ENCODE measurements at places on chromosomes 6 and 20.

DNA sequence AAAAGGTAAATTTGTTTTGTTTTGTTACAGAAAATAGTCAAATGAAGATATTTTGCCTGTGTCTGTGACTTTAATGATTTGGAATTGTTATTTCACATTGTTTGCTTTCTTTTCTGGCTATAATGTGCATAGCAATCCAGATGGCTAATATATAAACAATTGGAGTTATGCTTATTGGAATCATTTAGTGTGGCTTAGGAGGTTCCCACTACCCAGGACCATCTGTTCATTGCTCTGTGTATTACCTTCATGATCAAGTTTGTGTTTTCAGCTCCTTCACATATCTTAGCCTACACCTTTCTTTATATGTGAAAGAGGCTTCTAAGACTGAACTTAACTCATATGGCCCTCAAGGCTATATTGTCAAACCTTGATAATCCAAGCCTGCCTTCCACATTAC lies 232.9 kb downstream of the BCKDHB start:
- DNase-seq: no peak

DNA sequence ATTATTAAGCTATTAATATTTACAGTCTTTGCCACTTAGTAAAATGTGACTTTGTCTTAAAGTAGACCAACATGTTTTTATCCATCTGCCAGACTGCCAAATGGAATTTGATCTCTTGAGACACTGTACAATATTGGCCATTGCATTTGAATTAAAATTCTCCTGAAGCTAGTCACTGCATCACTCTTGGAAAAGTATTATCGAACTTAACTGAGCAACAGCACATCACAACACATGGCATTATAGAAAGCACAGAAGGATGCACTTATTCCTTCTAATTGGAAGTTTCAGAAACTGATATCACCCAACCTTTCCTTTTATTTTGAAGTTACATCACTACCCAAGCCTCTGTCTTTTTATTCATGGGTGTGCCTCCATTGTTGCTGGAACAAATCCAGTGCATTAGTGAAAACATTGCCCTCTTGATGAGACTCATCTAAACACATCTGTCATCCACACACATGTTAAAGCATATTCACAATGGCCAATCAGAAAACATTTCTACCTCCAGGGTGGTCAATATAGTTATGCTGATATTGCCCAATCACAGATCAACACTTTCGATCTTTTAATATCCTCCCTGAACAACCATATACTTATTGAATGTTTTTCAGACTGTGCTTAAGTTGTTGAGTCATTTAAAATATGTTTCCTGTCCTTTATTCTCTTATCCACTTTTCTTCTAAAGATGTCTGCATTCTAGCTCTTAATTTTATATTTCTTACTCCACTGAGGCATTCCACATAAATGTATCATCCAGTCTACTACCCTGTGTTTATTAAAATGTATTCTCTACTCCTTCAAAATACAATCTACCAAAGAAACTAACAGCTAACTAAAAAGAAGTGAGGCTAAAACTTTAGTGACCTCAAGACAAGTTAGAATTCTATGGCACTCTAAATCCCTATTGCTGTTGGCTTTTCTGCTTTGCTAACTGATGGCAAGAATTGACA lies 535.0 kb downstream of the RFPL4B start:
- DNase-seq: no peak

- no peak for DNase-seq
These were observed 43.5 kb downstream of the FNDC1 start for GRCh38 chr6:159212525-159213280.

DNA sequence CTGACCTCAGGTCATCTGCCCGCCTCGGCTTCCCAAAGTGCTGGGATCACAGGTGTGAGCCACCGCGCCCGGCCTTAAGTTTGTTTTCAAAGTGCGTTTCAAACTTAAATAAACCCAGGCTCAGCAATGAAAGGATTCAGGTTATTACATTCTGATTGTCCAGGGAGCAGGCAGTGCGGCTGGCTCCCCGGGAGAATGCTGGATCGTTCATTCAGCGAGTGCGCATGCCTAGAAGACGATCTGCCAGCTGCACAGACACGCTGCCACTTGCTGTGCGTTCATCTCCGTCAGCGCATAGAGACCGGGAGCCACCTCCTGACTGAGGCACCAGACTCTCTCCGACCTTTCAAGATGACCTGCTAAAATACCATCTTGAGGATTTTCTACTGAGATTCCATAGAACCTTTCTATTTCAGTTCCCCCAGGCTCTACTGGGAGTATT lies 163.9 kb upstream of the ZNF217 start:
- no peak for DNase-seq

GRCh38 chr6:21840428-21840827 lies 246.9 kb downstream of the SOX4 start:
- DNase-seq: no peak

- DNase-seq: no peak
These were observed 111.0 kb downstream of the NOL4L start for GRCh38 chr20:32474009-32474716.

GRCh38 chr20:11090751-11091150 lies 417.0 kb upstream of the JAG1 start:
- DNase-seq: no peak

DNA sequence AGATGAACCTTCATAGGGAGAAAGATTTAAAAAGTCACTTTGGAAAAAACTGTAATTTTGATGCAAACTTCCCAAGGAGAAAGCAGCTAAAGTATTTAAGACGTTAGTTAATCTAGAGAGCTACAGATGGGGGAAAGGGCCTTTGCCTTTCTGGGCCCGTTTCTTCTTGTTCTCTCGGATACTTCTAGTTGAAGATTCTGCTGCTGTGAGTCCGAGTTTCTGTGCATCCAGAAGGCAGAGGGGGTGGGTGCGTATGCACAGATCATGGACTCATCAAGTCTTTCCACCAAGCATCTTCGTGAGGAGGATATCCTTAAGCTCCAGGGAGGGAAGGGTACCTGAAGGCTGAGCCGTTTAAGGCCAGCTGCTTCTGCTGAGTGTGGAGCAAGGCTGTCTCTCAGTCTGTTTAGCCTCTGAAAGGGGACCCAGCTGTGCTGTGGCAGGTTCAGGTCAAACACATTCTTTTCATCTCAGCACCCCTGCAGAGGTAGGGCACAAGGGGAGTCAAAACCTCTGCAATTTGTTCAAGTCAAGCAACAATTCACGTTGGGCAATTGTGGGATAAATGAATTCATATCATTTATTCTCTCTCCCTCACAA lies 4.3 kb downstream of the LAMP5 start:
- no peak for DNase-seq

DNA sequence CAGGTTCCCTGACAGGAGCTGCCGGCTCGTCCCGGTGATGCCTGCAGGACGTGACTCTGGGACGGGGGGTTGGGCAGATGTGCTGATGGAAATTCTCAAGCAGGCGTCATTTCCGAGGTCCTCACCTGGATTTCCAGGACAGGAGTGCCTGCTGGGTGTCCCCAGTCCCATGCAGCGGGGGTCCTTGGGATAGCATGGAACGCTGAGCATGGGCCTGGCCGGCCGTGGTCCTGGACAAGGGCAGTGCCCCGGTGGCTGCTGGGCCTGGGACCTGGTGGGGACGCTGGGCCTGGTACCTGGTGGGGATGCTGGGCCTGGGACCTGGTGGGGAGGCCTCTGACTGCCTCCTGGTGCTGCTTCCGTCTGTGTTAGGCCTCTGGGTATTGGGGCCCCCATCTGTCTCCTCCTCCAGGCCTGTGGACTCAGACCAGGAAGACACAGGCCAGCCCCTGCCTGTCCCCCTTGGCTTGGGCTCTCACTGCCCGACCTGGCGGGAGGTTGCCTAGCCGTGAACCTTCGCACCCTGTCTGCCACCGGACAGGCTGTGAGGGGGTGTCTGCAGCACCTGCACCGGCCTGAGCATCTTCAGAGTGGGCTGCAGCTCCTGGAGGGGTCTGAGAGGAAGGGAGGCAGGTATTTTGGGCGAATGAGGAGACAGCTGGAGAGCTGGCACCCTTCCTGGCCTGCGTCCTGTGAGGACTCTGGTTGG lies 6.2 kb downstream of the RTEL1 start:
- DNase-seq: no peak

DNA sequence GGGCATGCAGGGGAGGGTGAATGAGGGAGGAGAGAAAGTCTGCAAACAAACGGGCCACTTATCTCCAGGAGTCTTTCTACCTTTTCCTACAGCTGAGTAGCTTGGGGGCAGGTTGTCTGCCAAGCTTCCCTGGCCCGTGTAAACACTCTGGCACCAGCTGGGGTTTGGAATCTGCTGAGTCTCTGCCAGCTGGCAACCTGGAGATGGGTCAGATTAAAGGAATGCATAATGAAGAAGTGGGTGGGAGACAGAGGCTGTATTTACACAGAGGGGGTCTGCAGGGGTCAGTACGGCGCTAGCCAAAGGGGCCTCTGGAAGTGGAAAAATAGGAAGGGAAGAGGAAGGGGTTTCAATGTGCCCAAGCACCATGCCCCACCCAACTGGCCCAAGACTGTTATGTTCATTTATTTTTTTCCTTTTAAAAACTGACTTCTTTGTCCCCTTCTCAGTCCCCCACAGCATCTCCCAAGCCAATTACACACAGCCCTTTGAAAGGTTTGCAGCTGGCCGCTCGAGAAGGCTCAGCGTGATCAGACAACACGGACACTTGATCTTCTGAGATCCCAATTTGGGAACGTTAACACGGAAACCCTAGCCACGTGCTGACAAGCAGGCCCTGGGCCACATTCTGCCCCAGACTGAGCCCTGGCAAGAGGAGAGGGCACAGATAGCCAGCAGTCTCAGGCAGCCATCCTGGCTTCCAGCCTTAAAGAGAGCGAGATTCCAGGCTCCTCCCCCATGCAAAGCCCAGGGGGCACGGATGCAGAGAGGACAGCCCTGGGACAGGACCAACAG lies 25.2 kb downstream of the TRAM2 start:
- DNase-seq: peak; percentile 71

DNA sequence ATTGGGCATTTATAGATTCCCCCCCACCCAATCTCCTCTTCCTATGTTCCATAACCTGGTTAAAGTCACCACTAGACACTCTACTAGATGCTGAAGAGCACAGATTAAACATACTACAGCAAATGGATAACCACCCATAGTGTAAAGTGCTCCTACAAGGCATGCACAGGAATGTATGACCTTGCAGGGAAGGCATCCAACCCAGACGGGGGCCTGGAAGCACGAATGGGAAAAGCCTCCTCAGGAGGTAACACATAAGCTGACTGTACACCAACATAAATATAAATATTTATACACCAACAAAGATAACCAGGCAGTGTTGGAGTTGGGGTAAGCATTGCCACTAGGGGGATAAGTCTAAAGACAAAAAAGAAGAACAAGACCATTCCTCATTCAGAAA lies 691.7 kb downstream of the GRIK2 start:
- no peak for DNase-seq

GRCh38 chr6:21263531-21264287 lies 329.8 kb upstream of the SOX4 start:
- peak; percentile 12 for DNase-seq

- DNase-seq: no peak
These were observed 42.1 kb downstream of the GMDS start for GRCh38 chr6:2203264-2203663.

DNA sequence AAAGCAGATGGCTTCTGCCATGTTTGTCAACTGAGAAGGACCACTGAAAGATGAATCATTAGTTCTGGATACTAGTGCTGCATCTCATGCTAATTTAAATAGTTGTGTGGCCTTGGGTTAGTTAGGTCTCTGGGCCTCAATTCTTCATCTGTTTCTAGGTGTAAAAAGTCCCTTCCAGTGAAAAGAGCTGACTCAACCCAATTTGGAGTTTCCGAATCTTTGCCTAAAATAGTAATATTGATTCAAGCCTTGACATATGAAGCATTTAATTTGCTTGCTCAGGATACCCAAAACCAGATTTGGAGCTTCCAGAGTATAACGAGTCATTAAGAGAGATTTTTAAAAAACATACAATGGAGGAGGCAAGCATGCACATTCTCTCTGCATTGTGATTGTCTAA lies 163.9 kb downstream of the LMBRD1 start:
- no peak for DNase-seq

- no peak for DNase-seq
These were observed 203.9 kb downstream of the ASCC3 start for GRCh38 chr6:100677240-100677639.

- no peak for DNase-seq
These were observed 30.2 kb upstream of the RNF8 start for GRCh38 chr6:37323580-37323979.

DNA sequence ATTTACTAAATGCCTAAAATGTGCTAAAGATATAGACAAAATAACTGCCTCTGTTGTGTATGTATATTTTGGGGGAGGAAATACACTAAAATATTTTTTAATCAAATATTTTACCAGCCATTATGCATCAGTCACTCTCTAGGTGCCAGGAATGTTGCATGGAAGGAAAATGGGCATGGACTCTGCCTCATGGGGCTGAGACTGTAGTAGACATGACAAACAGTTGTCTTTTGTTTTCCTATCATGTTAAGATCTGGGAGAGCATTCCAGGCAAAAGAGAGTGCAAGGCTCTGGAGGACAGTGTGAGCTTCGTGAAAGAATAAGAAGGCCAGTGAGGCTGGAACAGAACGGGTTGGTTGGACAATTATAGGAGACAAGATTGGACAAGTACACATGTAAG lies 26.5 kb downstream of the HLA-DOB start:
- DNase-seq: no peak

GRCh38 chr20:63501818-63502670 lies 3.2 kb upstream of the EEF1A2 start:
- no peak for DNase-seq

DNA sequence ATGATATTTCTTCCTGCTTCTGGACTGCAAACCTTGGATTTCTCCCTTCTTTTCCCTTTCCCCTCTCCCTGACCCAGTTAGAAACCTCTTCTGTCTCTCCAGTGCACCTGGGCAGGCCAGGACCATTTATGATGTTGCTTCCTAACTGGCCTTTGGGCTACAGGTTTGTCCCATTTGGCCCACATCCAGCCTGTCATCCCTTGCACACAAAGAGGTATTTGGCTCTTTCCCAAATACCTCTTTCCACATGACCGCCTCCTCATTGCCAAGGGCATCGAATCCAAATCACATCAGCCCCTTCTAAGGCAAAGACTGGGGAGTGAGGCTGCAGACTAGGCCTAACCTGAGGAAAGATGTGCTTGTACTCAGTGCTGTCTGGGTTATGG lies 13.6 kb downstream of the FGD2 start:
- DNase-seq: no peak

DNA sequence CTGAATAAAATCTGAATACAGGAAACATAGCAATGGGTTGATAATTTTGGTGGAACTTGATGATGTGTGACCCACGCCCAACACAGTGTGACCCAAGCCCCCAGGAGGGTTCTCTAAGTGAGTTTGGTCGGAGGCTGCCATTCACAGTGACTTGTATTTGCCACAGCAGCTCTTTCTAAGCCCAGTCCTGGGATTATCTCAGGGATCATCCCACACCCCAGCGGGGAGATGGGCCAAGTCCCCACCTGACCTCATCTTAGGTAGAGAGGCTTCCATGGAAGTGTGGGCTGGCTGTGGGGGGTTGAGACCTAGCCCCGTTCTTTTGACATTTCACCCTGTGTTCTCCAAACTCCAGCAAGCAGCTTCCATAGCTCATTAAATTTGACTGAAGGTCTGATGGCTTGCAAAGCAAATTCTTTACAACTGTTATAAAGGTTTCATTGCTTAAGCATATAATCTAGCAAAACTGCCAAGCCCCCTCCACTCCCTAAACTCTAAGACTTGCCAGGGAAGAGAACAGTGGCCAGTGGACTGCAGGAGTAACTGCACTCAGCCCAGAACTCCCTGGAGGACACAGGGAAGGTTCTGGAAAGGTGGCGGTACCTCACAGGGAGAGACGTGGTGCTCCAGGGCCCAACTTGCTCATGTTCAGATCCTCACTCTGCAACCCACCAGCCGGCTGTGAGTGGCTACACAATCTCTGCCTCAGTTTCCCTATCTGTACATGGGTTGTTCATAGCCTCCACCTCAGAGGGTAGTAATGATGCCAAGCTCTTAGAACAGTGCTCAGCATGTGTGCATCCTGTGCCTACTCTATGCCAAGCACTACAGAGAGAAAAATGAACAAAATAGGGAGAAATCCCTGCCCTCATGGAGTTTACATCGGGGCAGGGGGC lies 1.0 kb upstream of the PCK1 start:
- no peak for DNase-seq

All from H54 (cell line).